Hepatocyte (in vitro differentiated cells): ENCODE measurements at places on chromosomes 7 and 10. TPM values are rescaled to one million over a fixed set of nuclear protein-coding genes. Genes with fewer than 3 reads are reported as not detected.

DNA sequence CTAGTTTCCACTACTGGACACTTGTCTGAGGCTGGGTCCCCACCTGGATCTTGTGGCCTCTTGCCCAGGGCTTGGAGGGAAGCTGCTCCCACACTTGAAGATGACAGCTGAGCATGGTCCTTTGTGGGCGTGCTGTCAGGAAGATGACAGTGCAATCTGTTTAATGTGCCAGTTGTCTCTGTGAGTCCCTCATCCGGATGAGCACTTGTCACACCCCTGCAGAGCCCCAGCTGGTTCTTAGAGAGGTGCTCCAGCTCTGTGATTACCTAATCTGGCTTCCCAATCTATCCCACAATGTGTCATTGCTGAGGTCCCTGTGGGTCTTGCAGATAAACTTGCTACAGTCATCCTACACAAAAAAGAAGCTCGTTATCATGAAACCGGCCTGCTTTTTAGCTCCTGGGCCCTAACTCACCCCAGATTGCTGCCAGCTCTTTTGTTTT, 34.8 kb upstream of the CCSER2 start:
- no peak for DNase-seq

GRCh38 chr7:38855386-38855785, 53.6 kb downstream of the VPS41 start:
- no peak for DNase-seq

CDHR1 gene
- polyA plus RNA-seq: 0.17 TPM in 1 of 2 replicates, not detected in the other

GRCh38 chr10:43254881-43255633, 11.8 kb downstream of the RASGEF1A start:
- no peak for DNase-seq
